Ovary (tissue), 10 donors: ENCODE measurements at places on chromosomes 16 and 17. TPM values are rescaled to one million over a fixed set of nuclear protein-coding genes. Genes with fewer than 3 reads are reported as not detected.
A peak's percentile ranks its signal among the peaks of the same experiment; 100 is the strongest.

GRCh38 chr16:50741225-50741780, 583 bp upstream of the CYLD start:
- H3K27me3 ChIP-seq = no peaks in the 10 kb centered on the region
- H3K4me1 ChIP-seq = no peaks in the 10 kb centered on the region
- H3K36me3 ChIP-seq = no peaks in the 10 kb centered on the region
- H3K27ac ChIP-seq = no peak overlapping the region
- DNase-seq = peak; percentile 17

DNA sequence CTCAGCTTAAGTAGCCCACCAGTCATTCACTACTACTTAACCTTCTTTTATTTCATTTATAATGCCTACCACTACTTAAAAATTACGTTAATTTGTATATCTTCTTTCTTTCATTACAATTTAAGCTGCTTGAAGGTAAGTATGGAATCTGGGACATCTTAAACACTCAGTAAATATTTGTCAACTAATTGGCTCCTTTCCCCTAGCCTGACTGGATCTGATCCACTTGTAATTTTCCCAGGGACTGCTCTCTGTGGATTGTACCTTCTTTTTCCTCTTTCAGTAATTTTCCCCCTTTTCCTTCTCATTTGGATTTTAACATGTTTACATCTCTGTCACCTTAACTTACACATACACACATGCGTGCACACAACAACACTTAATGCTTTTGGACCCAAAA, 152.4 kb upstream of the RBL2 start:
- H3K27me3 ChIP-seq = no peaks in the 10 kb centered on the region
- no peaks in the 10 kb centered on the region for H3K4me1 ChIP-seq
- H3K27ac ChIP-seq = no peak overlapping the region
- no peak overlapping the region for H3K4me3 ChIP-seq

DNA sequence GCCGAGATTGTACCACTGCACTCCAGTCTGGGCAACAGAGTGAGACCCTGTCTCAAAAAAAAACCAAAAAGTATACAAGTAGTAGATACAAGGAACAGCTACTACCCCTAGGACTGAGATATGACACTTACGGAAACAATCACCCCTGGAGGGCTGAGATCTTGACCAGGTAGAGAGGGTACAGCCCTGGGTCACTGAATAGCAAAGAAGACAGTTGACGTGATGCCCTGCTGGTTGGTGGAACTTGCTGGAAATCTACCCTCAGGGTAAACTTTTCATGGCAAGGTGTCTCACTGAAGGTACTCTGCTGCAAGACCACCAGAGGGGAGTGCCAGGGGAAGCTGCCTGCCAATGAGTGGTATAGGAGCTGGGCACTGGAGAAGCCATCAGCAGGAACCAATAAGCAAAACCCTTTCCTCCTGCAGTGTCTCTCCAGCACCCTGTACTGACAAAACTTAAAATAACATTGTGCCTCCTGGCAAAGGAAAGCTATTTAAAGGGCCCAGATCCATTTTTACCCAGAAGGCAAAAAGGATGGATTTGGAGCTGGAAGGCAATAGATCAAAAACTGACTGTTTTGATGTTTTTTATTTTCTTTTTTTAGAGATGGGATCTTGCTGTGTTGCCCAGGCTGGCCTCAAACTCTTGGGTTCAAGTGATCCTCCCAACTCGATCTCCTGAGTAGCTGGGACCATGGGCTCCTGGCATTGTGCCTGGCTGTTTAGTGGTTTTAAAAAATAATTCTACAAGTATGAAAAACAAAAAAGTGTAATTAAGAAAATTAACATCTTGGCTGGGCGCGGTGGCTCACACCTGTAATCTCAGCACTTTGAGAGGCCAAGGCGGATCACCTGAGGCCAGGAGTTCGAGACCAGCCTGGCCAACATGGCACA, 11.3 kb upstream of the PDXDC1 start:
- H3K4me1 ChIP-seq = no peaks in the 10 kb centered on the region
- H3K27ac ChIP-seq = no peak overlapping the region
- H3K27me3 ChIP-seq = no peaks in the 10 kb centered on the region
- H3K36me3 ChIP-seq = no peaks in the 10 kb centered on the region
- no peak for DNase-seq

COTL1 gene
- 26.1 TPM for total RNA-seq

MEOX1 gene
- 1.5 TPM for total RNA-seq

DNAH2 gene
- total RNA-seq = 6.1 TPM

DNA sequence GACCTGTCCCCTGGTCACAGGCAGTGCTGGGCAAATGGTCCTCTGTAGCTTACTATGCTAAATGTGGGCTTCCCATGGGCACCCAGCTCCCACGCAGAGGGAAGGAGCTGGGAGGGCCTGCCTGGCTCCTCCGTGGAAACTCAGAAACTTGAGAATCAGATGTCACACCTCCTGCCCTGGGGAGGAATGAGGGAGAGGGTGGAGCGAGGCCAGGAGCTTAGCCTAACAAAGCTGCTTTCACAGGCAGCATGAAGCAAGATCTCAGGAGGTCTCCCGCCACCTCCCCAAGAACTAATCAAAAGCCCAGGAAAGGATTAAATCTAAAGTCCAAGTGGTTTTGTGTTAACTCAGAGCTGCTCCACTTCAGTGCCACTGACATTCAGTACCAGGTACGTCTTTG, 33.6 kb upstream of the XYLT2 start:
- H3K4me3 ChIP-seq = no peak overlapping the region
- peaks cover 9% of the 10 kb centered on the region for H3K4me1 ChIP-seq
- H3K27ac ChIP-seq = no peak overlapping the region

- H3K4me3 ChIP-seq = no peak overlapping the region
- H3K27me3 ChIP-seq = no peaks in the 10 kb centered on the region
- no peak for DNase-seq
- peaks cover 6% of the 10 kb centered on the region for H3K4me1 ChIP-seq
- no peaks in the 10 kb centered on the region for H3K36me3 ChIP-seq
These were observed 92.3 kb downstream of the BMERB1 start for GRCh38 chr16:15526731-15527130.

CACNG3 gene
- not detected for total RNA-seq

DNA sequence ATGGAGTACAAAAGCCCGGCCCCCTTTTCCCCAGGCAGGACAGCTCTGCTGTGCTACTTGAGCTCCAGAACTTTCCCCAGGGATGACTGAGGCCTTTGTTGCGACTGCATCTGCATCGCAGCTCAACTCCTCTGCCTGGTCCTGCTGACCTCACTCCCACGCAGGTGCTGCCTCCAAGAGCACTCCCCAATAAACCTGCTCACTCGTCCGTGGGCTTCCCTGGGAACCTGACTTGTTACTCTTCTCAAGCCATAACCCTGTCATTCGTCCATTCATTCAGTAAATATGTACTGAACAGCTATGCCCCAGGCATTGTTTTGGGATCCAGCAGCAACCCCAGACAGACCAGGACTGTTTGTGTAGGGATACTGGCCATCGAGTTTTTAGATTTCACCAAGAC, 11.6 kb upstream of the RMI2 start:
- no peaks in the 10 kb centered on the region for H3K4me1 ChIP-seq
- H3K36me3 ChIP-seq = no peaks in the 10 kb centered on the region
- H3K27ac ChIP-seq = no peak overlapping the region
- H3K4me3 ChIP-seq = no peak overlapping the region
- DNase-seq = no peak
